Stromal cell of bone marrow (primary cell): ENCODE measurements at places on chromosomes 4 and X.

- DNase-seq = no peak
Measured at GRCh38 chrX:2387614-2388239, 113.0 kb downstream of the DHRSX start.

GRCh38 chr4:170522427-170522970 is 432.7 kb upstream of the AADAT start:
- no peak for DNase-seq

GRCh38 chr4:82785611-82786400 is 12.8 kb downstream of the SCD5 start:
- DNase-seq = peak; percentile 51

- DNase-seq = no peak
Measured at GRCh38 chr4:151991001-151991883, 230.4 kb upstream of the GATB start.

DNA sequence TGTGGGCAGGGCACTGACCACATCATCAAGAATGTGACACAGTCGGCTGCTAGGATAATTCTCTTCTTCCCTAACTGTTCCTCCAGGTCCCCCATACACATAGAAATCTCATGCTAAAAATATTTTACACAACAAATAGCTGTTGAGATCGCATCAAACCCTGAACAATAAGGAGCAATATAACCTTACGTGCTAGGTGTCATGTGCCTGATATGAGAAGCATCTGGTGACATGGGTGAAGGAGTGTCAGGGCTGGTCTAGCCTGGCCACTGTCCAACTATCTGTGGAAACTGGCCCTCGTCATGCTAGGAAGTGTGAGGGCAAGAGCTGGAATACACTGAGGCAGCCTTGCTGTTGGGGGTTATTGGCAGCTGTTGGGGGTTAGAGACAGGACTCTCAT is 167.3 kb upstream of the PGRMC2 start:
- no peak for DNase-seq

- no peak for DNase-seq
Measured at GRCh38 chr4:88910101-88910500, 146.9 kb downstream of the FAM13A start.

DNA sequence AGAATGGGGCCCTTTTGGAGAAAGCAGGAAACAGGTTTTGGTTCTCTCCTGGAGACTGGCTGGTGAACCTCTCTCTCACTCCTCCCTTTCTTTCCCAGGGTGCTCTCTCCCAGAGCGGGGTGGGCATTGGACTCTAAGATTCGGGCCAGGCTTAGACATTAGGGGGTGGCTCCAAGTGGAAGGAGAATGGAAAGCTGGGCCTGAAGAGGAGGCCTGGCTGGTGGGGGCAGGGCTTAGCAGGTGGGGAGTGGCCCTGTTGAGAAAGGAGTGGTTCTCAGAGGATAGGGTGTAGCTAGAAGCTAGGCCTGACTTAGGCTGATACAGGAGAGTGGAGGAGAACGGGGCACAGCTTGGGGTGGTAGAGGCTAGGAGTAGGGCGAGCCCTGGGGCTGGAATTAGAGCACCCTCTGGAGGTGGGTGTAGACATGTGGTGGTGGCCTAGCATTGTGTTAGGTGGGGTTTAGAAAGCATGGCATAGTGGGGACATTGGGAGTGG is 5.7 kb downstream of the PLP2 start:
- no peak for DNase-seq

DNA sequence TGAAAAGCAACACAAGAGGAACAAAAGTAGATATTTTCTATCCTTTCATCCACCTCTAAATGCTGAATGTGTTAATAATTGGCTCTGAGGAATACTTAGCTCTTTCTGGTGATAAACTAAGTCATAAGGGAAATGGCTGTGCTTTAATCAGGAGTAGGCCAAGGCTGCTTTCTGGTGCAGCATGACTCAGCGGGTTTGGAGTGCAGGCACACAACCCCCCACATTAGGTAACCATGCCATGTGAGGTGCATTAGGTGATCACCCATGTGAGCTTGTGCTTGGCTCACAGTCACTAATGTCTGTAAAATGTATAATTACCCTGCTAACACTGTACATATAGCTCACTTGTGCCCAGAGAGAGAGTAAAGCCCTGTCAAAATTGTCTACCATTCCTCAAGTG is 57.2 kb downstream of the USP38 start:
- DNase-seq = no peak

DNA sequence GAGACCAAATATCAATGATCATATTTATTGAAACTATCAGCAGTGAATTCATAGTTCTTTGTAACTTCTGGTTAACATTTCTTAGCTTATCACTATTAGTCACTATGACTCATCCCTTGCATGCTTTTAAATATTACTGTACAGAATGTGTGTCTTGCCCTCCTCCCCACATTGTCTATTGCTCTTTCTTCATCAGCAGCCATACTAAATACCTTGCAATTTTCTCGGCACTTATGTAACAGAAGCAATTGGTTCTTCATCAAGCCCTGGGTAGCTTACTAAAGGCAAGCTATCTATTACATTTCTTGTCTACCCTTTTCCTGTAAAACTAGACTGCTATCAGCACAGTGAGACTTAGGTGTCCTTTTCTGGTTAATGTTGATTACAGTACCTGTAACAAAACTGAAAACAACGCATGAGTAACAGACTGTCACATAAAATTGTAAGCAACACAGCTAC is 8.2 kb downstream of the KLHL4 start:
- no peak for DNase-seq

DNA sequence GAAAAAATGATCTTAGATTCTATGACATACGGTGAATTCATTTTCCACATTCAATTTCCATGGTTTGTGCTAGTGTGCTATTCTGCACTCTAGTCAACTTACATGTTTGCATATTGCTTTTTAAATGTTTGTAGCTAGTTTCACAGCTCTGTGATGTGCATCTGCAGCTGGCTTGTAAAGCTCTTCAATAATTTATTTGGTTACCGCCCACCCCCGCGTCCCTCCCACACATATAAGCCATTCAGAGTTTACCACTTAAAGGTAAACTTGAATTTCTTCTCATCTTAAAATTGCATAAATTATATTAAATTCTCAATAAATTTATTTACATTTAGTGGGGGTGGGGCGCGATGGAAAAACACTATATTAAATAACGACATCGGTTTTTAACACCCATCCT is 291 bp upstream of the NBDY start:
- peak; percentile 1 for DNase-seq

DNA sequence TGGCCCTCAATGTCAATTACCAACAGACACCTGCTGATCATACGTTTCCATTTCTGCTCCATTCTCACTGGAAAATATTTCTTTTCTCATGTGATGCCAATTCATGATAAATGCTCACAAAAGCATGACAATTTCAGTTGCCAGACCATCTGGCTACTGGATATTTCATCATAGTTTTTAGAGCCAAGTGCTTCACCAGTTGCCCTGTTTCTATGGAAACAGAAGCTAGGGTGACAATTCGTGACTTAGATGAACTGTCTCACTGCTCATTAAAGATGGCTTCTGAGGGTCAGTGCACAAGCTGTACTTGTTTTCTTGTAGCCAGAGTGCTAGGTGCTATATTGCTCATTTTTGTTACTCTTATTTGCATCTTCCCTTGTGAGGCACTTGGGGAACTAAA is 184.9 kb downstream of the COMMD8 start:
- DNase-seq = no peak

- no peak for DNase-seq
Measured at GRCh38 chrX:9724711-9725110, 40.9 kb downstream of the GPR143 start.

DNA sequence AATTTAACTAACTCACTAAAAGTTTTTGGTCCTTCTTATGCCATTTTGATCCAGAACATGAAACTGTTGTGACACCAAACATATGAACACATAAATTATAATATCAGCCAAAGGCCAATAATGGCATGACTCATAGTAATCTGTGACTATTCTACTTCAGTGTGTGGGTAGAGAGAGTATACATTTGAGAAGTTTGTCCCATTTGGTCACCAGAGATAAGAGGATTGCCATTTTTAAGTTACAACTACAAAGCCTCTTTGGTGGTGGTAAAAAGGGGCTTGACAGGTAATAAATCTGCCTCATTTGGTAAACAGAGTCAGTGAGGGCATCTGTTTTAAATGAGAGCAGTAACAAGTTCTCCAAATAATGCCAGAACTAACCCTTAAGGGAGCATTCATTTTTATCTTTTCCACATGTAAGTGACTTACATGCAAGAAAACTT is 117.9 kb downstream of the TBC1D19 start:
- DNase-seq = peak; percentile 28

DNA sequence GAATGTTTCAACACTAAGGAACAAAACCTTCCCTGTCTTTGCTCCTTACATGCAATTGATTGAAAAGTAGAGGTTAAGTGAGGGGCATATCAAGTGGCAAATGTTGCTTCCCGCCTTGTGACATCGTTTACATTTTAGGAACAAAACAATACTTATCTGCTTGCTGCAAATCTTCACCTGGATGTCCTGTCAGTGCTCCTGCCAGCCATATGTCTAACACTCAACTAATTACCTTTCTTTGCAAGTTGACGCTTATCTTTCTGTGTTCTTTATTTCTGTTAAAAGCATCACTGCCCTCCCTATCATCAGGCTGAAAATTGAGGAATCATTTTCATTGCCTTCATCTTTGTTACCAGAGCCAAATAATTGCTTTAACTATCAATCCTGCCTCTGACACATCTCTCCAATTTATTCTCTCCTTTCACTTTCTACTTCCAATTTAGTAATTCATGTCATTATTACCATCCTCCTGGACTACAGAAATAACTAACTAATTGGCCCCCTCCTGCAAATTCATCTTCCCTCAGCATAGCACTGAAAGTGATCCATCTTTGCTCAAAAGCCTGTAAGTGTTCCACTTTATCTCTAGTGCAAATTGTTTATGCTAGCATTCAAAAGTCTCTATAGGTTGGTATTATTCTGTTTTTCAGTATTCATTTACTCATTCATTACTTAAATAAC is 298.7 kb upstream of the ATOH1 start:
- DNase-seq = no peak

- peak; percentile 4 for DNase-seq
Measured at GRCh38 chrX:18931972-18932371, 51.9 kb downstream of the PHKA2 start.

DNA sequence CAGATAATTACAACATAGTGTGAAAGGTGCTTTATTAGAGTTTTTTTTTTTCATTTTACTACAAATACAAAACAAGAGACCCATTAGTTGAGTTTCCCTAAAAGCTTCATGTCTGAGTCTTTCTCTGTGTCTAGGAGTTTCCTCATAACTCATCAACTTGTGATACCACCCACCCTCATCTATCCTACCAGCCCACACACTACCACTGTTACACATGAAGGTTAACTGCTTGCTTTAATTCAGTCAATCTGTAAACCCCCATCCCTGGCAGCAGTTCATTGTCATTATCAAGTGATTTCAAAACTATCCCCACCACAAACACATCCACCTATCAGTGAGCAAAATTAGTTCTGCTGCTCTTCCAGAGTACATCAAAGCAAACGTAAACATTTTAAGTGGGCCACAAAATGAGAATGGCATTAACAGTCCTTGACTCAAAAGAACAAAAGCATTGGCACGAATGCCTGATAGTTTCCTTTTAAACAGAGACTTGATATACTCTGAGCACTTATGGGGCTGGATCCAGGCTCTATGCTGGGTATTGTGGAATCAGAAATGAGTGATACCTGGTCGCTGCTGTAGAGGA is 331.6 kb upstream of the FAM241A start:
- DNase-seq = no peak

- DNase-seq = no peak
Measured at GRCh38 chr4:110953898-110954297, 331.0 kb upstream of the PITX2 start.

- peak; percentile 57 for DNase-seq
Measured at GRCh38 chr4:15469402-15470127, at the start of gene CC2D2A. Gene CC2D2A, plus strand, starts transcription at chr4:15469882. Its CDS starts 6,051 bp downstream, at chr4:15475933.

DNA sequence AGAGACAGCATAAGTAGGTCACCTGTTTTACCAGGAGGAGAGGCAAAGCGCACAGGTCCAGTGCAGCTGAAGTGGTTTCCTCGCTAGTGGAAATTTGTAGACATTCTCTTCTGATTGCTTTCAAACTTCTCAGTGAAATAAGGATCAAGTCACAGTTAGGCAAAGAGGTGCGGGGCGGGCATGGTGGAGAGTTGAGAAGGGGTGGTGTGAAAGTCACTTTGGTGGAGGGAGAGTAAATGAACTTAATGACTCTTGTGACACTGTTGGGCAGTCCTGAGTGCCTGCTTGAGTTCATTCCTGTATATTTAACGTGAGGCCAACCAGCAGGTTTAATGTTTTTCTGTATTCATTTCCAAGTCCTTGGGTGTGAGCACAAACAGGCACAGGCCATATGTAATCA is 235.6 kb downstream of the TRIML1 start:
- no peak for DNase-seq

DNA sequence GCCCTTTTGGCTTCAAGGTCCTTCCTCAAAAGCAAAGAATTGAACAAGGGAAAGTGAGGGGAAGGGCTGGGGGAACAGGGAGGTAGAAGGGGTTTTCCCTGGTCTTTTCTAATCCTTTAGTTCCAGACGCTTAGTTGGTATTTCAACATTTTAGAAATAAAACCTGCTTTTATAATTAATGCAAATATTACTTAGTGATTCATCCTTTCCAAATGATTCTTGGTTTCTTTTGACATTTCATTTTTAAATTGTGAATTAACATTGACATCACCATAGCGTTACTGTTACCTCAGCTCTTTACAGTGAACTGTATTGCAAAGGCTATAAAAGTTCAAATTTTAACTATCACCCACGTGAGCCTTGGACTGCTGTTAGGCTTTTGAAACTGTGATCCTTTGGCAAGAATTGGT is 20.9 kb downstream of the NFKB1 start:
- peak; percentile 2 for DNase-seq

DNA sequence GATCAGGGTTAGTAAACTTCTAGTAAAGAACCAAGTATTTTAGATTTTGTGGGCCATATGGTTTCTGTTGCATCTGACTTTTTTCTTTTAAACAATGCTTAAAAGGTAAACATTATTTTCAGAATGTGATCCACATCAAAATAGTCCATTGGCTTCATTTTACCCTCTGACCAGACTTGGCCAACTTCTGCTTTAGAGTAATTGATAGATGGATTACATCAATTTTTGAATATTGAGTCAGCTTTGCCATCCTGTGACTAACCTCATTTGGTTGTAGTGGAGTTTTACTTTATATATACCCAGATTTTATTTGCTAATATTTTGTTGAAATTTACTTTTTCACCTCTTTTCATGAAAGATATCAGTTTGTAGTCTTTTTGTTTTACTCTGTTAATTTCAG is 559.8 kb downstream of the TLL1 start:
- peak; percentile 15 for DNase-seq

- no peak for DNase-seq
Measured at GRCh38 chr4:151407466-151408379, 1.3 kb upstream of the FHIP1A start.

DNA sequence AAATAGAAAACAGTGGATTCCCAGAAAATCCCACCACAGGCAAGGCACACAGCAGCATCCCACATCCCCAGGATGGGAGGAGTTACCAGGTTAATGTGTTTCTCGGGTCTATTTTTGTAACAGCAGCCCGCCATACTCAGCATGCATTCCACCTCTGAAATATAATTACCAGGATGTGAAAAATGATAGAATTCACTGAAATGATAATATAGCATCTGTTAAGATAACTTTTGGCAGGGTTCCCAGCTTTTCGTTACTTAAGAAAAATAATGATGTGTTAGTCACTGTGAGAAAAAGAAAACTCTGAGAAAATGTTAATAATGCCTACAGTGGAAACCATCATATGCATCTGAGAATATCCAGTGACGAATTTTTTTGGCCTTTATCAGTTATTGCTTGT is 87.1 kb downstream of the VCX2 start:
- DNase-seq = peak; percentile 10

- no peak for DNase-seq
Measured at GRCh38 chrX:348461-349117, 30.0 kb upstream of the GTPBP6 start.
